ENCODE measurements at places on chromosomes 2 and 18.

GRCh38 chr18:52160636-52161035, 179.4 kb upstream of the DCC start:
- DNase-seq: no peak

DNA sequence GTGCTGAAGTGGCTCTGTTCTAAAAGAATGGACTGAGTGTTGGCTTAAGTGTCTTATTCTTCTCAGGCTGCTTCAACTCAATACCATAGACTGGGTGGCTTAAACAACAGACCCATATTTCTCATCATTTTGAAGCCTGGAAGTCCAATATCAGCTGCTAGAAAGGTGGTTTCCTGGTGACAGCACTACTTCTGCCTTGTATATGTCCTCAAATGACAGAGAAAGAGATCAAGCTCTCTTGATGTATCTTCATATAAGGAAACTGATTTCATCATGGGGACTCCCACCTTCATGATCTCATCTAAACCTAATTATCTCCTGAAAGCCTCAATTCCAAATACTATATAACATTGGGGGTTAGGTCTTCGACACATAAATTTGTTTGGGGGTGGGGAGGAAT, 449.7 kb upstream of the DSEL start:
- DNase-seq: no peak

GRCh38 chr2:85525029-85525428, 13.9 kb upstream of the MAT2A start:
- DNase-seq: no peak

DNA sequence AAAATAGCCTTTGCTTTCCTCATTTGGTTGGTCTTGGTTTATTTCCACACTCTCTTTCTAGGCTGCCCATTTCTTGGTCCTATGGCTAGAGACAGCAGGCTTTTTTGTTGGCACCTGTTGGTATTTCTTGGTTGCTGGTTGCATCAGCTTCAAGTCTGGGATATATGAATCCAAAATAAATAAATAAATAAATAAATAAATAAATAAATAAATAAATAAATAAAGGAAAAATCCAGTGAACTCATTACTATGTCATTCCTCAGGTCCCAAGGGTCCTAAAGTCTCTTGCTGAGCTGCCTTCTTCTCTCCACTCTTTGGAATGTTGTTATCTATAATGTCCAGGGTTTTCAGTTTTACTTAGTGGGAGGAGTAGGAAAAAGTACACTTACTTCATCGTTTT, 165.9 kb upstream of the MEX3C start:
- DNase-seq: no peak

GRCh38 chr18:35991696-35992095, 19.2 kb downstream of the RMP24 start:
- no peak for DNase-seq

DNA sequence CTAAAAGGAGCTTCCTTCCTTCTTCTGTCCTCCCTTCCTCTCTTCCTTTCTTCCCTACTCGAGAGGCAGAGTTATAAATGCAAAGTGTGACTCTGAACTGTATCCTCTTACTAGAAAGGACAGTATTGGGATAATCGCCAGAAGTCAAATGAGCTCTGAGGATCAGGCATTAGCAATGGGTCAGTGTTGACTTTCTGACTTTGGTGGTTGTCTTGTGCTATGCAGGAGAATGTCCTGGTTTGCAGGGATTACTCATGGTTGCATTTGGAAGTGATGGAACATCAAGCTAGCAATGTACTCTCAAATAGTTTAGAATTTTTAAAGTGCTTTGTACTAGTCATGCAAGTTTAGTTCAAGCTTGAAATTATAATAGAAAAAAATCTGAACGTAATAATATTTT, 115.6 kb downstream of the TXNL1 start:
- no peak for DNase-seq

DNA sequence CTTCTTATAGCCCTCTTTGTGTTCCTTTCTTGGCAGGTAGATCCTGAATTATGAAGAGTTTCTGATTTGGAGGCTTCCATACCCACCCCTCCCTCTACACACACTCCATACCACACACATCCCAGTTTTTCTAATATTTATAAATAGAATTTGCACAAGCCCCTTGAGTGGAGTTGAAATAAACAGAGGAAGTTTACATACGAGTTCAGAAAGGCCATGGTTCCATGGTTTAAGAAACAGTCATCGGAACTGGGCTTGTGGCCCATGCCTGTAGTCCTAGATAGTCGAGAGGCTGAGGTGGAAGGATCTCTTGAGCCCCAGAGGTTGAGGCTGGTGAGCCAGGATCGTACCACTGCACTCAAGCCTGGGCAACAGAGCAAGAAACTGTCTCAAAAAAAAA, 62.7 kb upstream of the TANC1 start:
- no peak for DNase-seq

DNA sequence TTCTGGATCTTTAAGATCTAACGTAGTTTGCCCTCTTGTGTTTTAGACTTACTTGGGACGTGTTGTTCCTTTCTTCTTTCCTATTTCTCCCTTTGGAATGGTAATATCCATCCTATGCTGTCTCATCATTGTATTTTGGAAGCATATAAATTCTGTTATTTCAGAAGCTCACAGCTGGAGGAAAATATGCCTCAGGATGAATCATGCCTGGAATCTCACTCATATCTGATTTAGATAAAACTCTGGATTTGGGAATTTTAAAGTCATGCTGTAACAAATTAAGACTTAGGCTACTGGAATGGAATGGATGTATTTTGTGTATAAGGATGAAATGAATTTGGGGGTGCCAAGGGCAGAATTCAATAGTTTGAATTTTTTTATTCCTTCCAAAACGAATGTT, 245.2 kb upstream of the GULP1 start:
- no peak for DNase-seq

DNA sequence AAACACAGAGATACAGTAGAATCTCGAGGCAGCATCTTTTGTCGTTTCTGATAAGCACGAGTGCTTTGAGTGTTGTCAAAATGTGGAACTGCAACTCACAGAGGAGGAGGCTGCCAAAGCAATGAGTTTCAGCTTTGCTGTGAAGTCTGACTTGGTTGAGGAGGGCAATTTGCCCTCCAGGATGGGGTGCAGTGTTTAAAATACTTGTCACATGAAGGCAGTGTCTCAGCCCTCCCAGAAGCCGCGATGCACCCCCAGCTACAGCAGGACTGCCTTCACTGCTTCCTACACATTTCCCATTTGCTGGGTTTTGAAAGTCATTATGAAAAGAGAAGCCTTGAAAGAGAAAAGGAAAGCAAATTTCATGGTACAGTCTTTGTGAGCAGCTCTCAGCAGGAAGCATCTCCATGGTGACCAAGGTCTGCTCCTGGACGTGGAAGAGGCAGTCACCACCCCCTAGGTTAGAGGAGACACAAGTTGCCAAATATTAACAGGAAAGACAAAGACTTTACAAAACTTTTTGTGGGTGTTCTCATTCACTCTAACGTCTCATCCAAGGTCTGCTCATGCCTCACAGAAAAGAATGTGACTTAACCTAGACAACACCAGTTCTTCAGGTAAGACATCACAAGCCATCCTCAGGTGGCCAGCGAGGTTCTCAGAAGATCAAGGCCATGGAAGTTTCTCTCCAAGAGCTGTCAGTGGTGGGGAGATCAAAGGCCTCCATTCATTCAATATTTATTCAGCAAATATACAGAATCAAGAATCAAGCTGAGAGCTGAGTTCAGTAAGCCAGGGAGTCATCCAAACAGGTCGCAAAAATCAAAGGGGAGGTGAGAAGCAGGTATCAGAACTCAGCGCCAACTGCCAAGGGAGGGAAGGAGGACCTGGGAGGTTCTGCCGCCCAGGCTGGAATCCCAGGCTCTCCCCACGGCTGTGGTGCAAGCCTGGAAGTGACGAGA, 476.0 kb downstream of the EIPR1 start:
- no peak for DNase-seq

DNA sequence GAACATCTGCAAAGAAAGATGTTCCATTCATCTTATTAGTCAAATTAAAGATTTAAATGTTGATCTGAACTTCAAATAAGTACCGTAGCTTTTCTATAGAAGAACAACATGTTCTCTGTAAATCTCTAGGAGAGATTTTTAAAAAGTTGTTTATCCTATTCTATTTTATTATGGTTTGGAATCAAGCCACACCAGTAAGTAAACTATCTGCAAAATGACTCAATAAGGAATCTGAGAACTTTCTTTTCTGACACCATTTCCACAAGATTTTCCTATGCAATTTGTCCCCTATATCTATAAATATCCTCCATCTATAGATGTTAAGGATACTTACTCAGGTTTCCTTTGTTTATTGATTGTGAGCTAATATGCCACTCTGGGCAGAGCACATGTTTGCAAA, 736.6 kb downstream of the CBLN2 start:
- DNase-seq: no peak

DNA sequence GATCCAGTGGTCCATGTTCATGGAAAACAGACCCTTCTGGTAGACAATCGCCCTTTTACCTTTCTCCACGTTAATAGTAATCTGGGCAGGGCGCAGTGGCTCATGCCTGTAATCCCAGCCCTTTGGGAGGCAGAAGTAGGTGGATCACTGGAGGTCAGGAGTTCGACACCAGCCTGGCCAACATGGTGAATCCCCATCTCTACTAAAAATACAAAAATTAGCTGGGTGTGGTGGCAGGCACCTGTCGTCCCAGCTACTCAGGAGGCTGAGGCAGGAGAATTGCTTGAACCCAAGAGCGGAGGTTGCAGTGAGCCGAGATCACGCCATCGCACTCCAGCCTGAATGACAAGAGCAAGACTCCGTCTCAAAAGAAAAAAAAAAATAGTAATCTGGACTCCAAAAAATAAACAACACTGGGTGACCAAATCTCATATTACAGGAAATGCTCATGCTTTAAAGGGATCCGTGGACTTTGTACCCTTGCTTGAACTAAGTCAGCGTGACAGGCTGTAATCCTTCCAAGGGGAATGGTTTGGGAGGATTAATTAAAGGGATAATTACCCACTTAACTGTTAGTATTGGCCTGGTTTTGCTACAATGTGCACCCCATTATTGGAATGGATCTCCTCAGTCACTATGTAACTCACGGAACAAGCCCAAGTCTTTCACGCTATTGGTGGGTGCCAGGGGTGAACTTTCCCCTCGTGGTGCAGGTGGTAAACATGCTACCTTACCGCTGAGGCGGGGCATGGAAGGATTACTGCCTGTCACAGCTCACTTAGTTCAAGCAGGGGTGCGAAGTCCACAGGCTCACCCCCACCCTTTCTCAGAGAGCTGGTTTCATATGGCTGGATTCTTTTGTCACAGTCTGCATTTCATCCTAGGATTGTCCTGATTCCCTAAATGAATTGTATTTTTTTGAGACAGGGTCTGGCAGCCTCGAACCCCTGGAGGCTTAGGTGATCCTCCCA, 36.7 kb downstream of the PROC start:
- DNase-seq: no peak

- DNase-seq: no peak
These were observed 166.5 kb downstream of the SLC8A1 start for GRCh38 chr2:40285391-40285790.

DNA sequence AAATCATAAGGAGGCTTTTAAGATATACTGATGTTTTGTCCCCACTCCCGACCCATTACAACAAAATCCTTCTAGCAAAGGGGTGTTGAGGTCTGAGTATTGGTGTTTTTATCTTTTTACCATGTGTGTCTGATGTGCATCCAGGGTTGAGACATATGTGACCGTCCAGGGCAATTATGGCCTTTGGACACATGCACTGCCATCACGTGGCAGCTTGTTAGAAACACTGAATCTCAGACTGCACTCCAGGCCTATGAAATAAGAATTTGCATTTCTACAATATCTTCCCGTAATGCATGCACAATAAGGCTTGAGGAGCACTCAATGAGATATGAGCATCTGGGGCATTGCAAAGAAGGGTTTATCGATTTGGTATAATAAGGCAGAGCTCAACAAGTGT, 235.1 kb upstream of the ZNF804A start:
- DNase-seq: no peak

DNA sequence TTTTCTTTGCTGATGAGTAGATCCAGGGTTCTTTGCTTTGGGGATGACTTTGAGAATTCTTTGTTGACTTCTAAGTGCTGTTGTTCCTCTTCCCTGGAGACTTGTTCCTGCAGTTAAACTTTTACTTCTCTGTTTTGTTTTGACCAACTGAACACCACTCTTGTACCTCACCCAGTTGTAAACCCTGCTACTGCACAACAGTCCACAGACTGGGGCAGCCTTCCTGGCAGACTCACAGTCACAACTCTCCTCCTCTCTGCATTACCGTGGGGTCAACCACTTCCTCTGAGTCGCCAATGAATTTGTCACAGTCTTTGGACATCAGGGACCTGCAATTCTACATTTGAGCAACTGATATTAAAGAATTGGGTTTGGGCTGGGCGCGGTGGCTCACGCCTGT, 3.8 kb upstream of the SLC8A1 start:
- DNase-seq: no peak

DNA sequence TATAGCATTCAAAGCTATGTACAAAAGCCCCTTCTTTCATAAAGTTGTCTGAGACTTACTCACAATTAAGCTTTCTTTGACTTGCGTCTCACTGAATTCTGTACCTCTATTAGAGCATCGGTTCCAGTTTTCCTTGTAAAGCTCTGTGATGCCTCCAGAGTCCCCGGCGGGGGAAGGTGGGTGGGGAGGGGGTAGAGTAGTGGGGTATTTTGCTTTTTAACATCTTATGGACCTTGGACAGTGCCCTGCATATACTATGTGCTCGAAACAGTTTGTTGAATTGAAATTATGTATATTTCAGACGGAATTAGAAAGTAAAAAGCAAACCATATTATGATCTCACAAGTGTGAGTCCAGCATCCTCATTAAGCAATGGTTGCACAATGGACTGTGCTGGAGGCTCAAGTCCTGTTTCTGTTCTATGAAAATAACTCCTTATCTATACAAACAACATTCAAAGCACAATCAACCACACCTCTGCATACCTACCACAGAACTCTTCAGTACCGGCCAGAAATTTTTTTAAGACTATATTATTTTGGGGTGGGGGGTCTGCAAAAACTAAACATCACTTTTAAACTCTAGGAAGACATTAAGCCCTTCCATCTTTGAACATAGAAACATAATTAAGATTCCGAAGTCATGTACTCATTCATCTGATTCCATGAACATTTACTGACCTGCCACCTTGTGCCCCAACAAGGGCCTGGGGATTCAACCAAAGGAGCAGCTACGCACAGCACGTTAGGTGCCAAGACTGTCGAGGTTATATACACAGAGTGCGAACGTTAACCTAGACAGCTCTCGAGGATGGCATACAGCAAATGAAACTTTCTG, 908 bp downstream of the STAT1 start:
- DNase-seq: no peak

DNA sequence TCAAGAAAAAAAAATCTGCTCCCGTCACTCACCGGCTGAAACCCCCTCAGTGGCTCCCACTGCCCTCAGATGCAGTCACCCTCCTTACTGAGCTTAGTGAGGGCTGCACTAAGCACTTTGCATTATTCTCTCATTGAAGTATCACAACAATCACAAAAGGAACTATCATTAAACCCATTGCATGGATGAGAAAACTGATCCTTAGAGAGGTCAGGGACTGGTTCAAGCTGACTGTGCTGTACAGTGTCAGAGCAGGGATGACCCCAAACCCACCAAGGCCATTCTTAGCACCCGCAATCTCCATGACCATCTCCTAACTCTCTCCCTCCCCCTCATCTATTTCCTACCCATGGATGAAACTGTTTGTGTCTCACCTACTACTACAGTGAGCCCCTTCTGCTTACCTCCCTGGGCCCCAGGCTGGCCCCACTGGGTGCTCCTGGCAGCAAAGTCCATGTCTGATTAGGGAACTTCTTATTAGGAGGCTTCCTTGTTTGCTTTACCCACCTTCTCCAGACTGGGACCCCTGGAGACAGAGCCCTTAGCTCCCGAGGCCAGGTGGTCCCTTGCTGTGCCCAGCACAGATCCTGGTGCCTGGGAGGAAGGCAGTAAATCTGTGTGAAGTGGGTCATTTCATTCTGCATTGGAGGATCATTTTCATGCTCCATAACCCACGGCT, 139.3 kb upstream of the ID2 start:
- no peak for DNase-seq

All from tibial nerve (tissue), 4 donors.